ENCODE measurements at places on chromosomes 4 and X.
A peak's percentile ranks its signal among the peaks of the same experiment; 100 is the strongest.

GRCh38 chrX:45274576-45274975 lies 73.9 kb upstream of the DIPK2B start:
- DNase-seq = no peak

DNA sequence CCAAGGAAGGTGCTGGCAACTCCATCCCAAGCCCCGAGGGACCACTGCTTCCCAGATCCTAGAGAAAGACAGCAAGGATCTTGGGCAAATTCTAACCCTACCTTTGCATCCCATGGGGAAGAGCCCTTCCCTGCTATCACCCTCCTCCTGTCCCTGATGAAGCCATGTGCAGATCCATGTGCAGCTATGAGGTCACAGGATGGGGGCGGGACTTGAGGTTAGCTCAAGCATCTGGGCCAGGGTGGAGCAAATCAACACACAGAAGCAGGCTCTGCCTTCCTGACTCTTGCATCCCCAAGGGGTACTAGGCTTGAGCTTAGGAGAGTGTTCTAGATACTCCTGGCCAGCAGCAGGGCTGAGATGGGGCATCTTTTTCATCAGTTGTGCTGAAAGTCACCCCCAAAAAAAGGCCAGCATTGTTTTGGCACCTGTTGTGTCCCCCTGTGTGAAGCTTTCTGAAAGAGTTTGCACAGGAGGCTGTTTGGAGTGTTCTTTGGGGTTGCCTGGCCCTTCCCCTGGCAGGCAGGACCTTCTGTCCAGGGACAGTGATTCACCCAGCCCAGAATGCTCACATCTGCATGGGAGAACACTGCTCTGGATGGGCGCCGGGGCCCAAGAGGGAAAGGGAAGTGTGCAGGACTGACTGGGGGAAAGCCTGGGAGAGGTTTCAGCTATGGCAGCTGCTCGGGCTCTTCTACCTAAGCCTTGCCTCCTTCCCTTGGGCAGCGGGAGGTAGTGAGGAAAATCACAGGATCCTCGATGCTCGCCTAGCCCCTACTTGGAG lies 50.8 kb downstream of the PRPS1 start:
- no peak for DNase-seq

DNA sequence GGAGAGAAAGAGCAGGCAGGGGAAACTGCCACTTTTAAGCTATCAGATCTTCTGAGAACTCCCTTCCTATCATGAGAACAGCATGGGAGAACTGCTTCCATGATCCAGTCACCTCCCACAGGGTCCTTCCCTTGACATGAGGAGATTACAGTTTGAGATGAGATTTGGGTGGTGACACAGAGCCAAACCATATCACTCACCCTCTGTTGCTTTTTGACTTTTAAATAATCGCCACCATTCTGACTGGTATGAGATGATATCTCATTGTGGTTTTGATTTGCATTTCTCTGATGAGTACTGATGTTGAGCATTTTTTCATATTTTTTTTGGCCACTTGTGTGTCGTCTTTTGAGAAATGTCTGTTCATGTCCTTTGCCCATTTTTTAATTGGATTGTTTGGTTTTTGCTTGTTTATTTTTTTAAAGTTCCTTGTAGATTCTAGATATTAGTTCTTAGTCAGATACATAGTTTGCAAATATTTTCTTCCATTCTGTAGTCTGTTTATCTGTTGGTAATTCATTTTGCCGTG lies 6.5 kb upstream of the PAQR3 start:
- DNase-seq = no peak

GRCh38 chr4:185323606-185324005 lies 72.1 kb downstream of the LRP2BP start:
- no peak for DNase-seq

- peak; percentile 58 for DNase-seq
Measured at GRCh38 chr4:184168406-184169019, 49.2 kb downstream of the ENPP6 start.

GRCh38 chrX:139720136-139720535 lies 12.2 kb upstream of the MCF2 start:
- no peak for DNase-seq

GRCh38 chrX:24412637-24413363 lies 52.3 kb upstream of the PDK3 start:
- DNase-seq = no peak

- DNase-seq = no peak
Measured at GRCh38 chr4:85951-86350, 32.8 kb downstream of the ZNF595 start.

DNA sequence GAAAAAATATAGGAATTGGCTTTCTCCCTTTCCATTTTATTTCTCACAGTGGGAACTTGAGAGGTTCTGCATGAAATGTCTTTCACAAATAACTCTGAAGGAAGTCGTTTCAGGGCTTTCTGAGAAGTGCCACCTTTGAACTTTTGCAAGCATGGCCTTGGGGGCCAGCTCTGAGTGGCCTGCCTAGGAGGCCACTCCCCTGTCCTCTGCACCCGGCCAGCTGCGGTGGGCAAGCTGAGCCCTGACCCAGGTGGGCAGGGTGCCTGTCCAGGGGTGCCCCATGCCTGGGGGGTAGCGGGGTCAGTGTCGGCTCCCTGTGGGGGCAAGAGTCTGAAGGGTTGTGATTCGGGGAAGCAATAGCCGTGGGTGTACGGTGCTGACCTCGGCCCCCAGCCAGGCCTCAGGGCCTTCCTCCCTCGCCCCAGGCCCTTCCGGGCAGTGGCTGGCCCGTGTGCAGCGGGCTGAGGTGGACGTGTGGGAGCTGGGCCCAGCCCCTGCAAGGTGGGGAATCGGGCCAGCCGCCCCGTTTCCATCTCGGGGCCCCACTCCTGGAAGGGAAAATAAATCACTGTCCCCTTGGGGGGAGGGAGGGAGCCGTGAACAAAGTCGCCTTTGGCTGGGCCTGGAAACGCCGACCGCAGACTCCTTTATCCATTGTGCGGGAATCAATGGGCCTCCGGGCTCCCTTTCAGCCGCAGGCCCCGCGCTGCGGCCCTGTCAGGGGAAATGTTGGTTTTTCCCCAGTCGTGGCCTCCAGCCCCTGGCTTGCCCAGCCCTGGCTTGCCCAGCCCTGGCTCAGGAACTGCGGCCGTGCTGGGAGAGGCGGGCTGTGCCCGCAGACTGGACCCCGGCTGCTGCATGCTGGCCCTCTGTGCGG lies 3.1 kb downstream of the FGFRL1 start:
- no peak for DNase-seq

DNA sequence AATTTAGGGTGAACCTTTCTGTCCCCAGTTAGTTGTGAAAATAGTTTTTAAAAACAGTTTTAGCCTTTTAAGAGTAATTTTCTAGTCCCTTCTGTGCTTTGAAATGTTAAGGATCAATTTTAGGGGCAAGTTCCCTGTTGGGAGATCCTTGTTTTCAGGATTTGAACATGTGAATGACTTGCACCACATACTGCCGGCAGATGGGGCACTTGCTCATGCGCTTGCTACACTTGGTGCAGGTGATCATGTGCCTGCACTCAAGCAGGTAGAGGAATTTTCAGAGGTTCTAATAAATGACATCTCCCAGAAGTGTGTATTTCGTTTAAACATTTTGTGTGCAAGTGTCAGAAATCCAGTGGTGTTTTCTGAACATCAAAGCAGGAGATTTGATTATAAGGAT lies 195.9 kb downstream of the CHM start:
- DNase-seq = peak; percentile 46

DNA sequence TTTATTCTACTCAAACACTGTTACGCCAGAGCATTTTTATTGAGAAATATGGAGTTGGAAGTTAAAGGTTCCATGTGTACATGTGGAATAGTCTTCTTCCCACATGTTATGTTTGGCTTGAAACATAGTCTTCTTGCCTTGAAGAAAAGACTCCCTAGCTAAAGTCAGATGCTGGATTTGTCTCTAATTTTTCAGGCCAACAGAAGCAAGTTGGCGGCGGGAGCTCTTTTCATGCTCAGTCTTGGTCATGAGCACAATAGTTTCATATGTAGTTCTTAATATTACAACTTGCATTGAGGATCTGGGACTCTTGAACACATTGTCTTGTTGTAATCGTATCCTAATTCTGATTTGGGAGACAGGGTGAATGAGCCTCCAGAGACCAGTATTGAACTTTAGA lies 19.4 kb downstream of the SEPTIN11 start:
- no peak for DNase-seq

GRCh38 chr4:36273276-36273675 lies 8.1 kb upstream of the DTHD1 start:
- DNase-seq = no peak

GRCh38 chrX:117376460-117376859 lies 740.1 kb downstream of the KLHL13 start:
- DNase-seq = peak; percentile 37

DNA sequence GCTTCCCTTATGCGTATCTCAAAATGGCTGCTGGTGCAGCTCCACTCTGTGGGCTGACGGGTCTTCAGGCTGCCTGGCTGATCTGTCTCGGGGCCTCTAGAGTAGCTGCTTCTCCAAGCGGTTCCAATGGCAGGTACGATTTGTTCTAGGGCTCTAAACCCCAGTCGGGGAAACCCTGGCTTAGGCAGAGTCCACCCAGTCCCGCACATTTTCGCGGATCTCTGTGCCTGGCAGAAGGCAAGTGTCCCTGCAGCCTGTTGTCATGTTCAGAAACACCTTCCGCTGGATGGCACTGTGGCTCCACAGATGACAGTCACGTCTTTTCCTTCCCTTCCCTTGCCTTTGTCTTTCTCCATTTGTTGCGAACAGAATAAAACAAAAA lies 54.4 kb downstream of the NBDY start:
- DNase-seq = peak; percentile 11

- peak; percentile 34 for DNase-seq
Measured at GRCh38 chrX:70960730-70961129, 29.8 kb upstream of the SLC7A3 start.

DNA sequence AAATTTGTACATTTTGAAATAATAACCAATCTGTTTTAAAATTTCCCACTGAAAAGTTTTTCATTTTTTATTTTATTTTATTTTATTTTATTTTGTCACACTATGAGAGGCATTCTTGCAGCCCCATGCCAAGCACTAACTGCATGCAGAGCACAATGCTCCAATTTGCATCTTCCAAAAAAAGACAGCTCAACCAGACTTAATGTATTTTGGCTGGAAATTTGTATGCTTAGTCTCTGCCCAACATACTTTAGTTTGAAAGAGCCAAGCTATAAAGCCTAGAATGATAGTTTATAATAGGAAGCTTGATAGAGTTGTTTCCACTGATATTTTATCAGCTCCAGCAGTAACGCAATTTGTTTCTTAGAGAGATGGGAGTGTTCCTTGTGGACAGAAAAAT lies 235.5 kb downstream of the GALNTL6 start:
- no peak for DNase-seq

GRCh38 chr4:169601016-169601771 lies 11.2 kb downstream of the NEK1 start:
- no peak for DNase-seq

DNA sequence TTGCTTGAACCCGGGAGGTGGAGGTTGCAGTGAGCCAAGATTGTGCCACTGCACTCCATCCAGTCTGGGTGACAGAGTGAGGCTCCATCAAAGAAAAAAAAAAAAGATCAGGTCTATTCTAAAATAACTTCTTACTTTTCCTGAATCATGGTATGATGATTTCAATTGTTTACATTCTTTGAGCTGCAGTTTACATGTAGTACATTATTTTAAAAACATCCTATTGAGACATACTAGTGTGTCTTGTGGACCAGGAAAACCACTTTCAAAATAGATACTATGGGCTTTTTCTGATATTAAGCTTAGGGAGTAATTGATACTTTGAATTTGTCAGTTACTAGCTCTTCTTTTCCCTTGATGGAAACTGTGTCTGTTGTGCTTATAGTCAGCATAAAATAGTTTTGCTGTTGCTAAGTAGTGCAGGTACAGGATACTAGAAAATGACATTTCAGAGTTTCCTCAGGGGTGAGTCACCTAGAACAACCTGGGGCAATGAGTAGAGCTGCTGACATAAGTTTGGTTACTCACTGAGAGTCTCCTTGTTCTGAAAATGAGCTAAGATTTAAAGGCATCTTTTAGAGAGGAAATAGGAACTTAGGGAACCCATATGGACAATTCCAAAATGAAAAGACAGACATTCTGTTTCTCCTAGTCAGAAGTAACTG lies 53.2 kb upstream of the C4orf54 start:
- no peak for DNase-seq

- no peak for DNase-seq
Measured at GRCh38 chrX:12790885-12791256, 341 bp upstream of the PRPS2 start.

GRCh38 chr4:166896254-166896653 lies 338.0 kb downstream of the SPOCK3 start:
- no peak for DNase-seq

DNA sequence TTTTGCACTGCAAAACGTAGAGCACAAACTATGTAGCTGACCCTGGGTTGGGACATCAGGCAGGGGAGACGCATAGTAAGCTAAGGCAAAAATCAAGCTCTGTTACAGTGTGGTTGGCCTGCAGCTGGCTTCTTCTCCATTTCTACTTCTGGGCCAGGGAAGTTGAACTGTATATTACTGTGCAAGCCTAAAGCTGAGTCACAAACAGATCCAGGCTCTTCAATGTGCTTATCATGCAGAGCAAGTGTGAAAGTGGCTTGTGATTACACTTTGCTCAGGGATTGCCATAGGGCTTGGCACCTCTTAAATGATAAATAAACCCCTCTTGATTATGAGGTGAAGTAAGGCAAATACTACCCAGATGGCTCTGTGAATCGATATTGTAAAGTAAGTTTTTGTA lies 40.5 kb downstream of the CLDN34 start:
- DNase-seq = no peak

DNA sequence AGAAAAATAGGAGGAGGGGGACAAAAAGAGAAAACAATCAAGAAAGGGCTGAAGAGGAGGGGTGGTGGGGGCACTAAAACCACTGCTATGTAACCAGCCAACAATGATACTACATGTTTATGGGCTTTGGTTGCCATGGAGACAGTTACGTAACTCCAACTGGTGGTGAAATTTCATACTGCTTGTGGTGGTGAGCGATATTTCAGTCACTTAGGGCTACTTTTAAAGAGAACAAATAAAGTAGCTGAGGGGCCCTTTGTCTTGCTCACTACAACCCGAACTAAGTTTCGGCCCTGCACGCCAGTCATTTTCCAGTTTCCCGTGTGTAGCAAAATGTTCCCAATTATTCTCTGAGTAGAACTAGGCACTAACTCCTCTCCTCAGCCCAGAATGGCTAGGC lies 275.2 kb upstream of the EDA2R start:
- DNase-seq = peak; percentile 19

- no peak for DNase-seq
Measured at GRCh38 chr4:169179609-169180521, 90.9 kb downstream of the SH3RF1 start.

DNA sequence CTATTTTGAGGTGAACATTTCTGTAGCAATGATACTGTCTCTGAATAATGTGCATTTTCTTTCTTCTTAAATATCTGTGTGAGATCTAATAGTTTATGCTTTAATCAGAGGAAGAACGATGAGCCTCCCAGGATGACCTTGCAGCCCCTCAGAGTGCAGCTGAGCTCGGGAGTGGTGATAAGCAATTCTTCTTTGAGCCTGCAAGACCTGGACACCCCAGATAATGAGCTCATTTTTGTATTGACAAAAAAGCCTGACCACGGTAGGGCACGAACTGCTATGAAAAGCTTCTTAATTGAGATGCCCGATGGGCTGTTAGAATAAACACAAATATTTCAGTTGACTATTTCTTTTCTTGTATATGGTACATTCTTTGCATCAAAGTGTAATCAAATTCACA lies 105.0 kb upstream of the ANXA3 start:
- no peak for DNase-seq

Measured in T47D (cell line).